ENCODE measurements at places on chromosomes 7 and 10.
A peak's percentile ranks its signal among the peaks of the same experiment; 100 is the strongest.

- no peak for DNase-seq
Measured at GRCh38 chr7:151283302-151283701, 34.8 kb upstream of the SMARCD3 start.

GRCh38 chr10:93707623-93708022 is 5.2 kb upstream of the FRA10AC1 start:
- no peak for DNase-seq

GRCh38 chr7:115097175-115097671 is 175.3 kb downstream of the MDFIC start:
- DNase-seq, result no peak

DNA sequence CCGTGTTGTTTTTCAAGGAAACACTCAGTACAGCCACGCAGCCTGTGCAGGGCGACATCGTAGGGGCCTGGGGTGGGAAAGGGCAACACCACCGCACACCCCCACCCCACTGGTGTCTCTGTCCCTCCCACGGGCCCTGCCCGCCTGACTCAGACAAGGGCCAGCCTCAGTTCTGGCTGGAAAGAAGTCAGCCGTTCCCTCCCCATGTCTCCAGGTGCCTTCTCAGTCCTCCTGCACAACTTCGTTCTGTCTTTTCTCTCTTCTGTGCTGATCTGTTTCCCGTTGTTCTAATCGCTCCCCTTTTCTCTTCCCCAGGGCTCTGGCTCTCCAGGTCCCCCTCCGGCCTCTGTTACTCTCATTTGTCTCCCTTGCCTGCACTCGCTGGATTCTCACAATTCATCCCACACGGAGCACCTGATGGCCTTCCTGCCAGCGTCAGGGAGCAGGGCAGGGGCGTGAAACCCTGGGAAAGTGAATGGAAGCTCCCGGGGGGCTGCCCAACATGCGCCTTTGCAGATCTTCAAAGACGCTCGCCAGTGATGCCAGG is 97.7 kb downstream of the WDR37 start:
- no peak for DNase-seq

DNA sequence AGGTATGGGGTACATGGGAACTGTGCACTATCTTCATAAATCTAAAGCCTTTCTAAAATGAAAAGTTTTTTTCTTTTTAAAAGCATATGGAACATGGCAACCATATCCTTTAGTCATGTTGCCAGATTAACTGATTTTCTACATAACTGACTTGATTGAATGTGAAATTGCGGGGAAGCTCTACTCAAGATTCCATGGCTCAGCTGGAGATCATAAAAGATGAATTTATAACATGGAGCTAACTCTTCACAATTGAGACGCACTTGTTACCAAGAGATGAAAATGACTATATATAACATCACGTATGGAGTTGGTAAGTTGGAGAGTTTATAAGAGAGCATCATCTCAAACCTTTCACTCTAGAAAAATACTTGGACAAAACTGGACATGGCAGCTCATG is 190.2 kb upstream of the MYO3A start:
- DNase-seq, result no peak

- DNase-seq, result peak; percentile 16
Measured at GRCh38 chr10:69639291-69640195, 9.5 kb downstream of the FAM241B start.

- DNase-seq, result no peak
Measured at GRCh38 chr10:102003541-102003940, 52.4 kb downstream of the ARMH3 start.

- DNase-seq, result no peak
Measured at GRCh38 chr10:35592441-35592840, 12.7 kb upstream of the GJD4 start.

Measured in T1000 (cell line).